Activated effector memory CD4-positive, alpha-beta T cell treated with Interleukin-2 at 50 U/mL for 16 hours (primary cell): ENCODE measurements at places on chromosomes 3 and 15.

- no peak for DNase-seq
These were observed 52.3 kb downstream of the TRAK1 start for GRCh38 chr3:42143440-42143839.

- no peak for DNase-seq
These were observed 9.6 kb upstream of the NTRK3 start for GRCh38 chr15:88266170-88266569.

- DNase-seq = no peak
These were observed 10.7 kb upstream of the ADAMTSL3 start for GRCh38 chr15:83643201-83643600.

DNA sequence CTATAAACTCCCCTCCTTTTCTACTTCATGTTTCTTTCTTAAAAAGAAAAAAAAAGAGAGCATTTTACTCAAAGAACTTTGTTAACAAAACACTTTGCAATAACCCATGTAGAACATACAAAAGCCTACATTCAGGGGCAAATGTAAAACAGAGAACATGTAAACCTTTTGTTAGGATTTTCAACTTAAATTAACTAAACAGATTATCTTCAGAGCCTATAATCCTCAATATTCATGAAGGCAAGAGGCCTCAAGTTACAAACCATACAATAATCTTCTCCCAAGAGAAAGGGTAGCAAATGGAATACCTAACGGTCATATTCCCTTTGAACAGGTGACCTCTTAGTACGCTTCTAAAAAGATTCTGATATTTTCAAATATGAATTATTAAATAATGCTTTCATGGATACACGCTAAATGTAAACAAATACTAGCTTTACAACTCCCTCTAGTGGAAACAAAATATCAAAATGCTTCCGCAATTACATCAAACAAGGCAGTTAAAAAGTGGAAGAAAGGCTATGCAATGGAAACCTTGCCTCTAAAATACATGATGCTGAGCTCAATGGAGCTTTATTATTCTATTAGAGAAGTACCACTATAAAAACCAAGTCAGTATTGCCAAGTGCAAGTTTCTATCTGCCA, 9.9 kb downstream of the CEP152 start:
- no peak for DNase-seq

- no peak for DNase-seq
These were observed 235.7 kb downstream of the SATB1 start for GRCh38 chr3:18189282-18190050.

- DNase-seq = no peak
These were observed 256.2 kb upstream of the RARB start for GRCh38 chr3:25171897-25172296.

DNA sequence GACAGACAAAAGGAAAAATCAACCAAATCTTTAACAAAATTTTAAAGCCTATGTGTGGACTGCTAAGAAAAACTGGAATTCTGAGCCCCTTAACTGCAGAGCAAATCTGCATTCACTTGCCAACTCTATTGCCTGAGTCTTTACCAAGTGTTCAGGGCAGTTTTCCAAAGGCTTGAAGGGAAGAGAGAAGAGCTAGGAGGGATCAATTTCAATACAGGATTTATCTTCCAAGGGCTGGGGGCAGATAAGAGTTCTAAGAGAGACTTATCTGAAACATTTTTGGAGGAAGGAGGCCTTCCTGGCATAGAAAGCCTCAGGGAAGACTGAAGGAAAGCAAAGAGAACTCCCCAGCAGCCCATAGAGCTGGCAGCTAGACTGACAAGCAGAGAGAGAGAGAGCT, 31.4 kb upstream of the LSAMP start:
- no peak for DNase-seq

- DNase-seq = no peak
These were observed 8.3 kb upstream of the SEMA7A start for GRCh38 chr15:74442063-74442462.

GRCh38 chr3:156132313-156132712, 11.9 kb downstream of the KCNAB1 start:
- DNase-seq = no peak

DNA sequence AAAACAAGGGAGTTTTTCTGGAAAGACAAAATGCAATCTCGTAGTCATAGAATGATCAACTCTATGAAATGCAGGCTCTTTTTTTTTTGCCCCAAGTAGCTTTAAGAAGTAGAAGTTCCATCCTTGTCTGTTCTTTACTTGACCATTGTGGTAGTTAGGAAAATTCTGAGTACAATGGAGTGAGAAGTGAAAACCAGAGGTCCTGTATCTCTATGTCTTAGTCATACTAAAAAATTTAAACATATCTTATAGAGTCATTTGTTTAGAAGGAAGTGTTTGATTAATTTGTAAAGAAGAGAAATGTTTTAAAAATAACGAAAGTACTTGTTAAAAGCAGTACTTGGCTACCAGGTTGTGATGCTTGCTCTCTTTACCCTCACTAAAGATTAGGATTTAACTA, 52.4 kb downstream of the PRKCI start:
- DNase-seq = no peak

GRCh38 chr3:194936659-194937058, 251.0 kb downstream of the FAM43A start:
- DNase-seq = no peak

DNA sequence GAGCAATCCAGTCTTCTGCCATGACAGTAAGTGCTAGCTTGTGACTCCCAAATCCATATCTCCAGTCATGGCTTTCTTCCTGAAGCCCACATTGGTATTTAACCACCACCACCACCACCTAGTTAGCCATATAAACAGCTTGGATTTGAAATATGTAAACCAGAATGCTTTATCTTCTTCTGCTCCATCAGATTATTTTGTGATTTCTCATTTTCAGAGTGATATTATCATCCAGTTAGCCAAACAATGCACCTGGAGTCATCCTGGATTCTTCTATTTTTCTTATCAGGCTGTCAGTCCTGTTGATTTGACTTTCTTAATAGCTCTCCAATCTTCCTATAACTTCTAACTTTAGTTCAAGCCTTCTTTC, 124.3 kb upstream of the PTX3 start:
- DNase-seq = no peak

- no peak for DNase-seq
These were observed 808 bp downstream of the RBM6 start for GRCh38 chr3:49940667-49941249.

GRCh38 chr3:195770081-195770840, 41.5 kb downstream of the MUC4 start:
- no peak for DNase-seq

- no peak for DNase-seq
These were observed 962.3 kb downstream of the EPHA3 start for GRCh38 chr3:90069748-90070147.

- DNase-seq = no peak
These were observed 47.4 kb upstream of the PCSK6 start for GRCh38 chr15:101536875-101537405.

DNA sequence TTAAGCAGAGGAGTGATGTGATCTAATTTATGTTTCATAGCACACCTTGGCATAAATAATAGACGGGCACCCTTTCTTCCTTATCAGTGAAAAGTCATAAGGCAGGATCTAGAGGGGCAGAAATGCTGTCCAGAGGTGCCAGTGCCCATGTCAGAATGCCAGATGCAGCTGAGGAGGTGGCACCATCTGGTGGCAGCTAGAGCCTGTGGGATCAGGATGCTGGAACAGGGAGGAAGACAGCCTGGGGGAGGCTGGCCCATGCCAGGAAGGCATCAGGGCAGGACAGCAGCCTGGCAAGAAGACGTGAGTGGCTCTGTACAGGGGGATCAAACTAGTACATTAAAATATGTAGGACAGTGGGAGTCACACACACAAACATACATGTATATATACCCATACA, 16.5 kb downstream of the MYH15 start:
- no peak for DNase-seq

DNA sequence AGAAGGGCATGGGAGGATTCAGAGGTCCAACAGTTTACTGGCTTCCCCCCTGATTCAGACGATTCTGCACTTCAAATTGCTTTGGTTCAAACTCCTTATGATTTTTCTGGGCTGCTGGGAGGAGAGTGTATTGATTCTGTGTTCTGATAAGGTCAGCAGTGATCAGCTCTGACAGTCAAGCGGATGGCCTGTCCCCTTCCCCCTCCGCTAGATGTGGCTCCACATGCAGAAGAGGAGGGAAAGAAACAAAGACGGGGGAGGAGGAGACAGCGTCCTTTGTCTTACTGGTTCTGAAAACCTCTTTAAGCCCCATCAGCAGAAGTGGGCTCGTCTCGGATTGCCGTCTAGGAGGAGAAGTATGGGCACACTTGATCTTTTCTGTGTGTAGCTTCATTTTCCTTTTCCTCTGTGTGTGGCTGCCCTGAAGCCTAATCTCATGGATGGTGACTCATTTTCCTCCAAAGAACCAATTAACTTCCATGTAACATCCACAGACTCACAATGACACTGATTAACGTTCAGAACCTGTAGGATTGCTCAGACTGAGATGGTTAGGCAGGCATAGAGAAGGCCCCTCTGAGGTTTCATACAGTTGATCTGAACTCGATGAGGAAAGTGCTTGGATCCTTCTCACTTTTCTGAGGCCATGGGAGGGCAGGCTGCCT, 162.4 kb upstream of the PPP2R3A start:
- DNase-seq = no peak

DNA sequence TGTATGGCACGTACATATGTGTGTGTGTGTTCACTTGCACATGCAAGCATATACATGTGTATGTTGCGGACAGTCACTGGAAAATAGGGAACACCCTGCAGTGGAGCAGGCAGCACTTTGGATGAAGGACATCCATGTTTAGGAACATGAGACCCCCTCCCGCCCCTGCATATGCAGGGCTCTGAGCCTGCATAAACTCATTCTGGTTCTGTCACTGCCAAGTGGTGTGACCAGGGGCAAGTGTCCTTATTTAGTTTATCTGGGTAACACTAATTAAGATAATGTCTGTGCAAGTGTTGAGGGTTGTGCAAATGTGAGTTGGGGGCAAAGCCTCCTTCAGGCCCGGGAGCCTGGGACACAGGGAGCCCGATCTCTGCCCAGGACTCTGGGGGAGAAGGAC, 105.7 kb downstream of the CORO2B start:
- no peak for DNase-seq

GRCh38 chr15:76184650-76185035, 124.9 kb downstream of the TMEM266 start:
- DNase-seq = no peak

DNA sequence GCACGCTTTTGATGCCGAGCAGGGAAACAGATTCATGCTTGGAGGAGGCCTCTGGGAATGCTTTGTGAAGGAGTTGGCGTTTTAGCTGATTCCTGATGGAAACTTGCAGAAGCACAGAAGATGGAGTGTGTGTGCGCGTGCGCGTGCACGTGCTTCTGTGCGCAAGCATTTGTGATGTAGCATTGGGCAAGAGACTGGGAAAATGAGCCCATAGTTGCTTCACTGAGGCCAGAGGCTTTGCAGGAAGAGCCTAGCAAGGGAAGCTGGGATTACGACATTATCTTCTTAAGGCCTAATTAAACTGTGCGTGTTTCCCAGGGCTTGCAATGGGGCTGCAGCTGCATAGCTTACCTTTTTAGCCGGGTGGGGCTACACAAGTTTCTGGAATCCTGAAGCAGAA, 18.1 kb upstream of the AGBL1 start:
- DNase-seq = no peak

- no peak for DNase-seq
These were observed 543.2 kb upstream of the SGO1 start for GRCh38 chr3:20729185-20729584.

GRCh38 chr3:55923207-55923606, 436.1 kb upstream of the WNT5A start:
- DNase-seq = no peak

DNA sequence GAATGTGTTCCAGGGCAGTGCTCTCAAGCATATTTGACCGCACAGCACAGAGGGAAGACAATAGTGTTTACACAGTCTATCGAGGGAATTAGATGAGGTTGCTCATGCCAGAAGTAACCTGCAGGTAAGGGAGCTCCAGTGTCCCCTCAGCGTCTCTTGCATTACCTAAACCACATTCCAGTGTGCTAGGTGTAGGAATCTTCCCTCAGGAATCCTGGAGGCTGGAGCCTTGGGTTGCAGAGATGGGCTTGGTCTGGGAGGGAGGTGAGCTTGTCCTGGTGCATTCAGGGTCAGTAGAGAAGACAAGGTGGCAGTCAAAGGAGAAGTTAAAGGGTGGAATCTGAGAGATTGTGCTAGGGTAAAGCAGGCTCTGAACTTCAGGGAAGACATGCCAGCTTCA, 56.3 kb downstream of the SOX14 start:
- DNase-seq = no peak

DNA sequence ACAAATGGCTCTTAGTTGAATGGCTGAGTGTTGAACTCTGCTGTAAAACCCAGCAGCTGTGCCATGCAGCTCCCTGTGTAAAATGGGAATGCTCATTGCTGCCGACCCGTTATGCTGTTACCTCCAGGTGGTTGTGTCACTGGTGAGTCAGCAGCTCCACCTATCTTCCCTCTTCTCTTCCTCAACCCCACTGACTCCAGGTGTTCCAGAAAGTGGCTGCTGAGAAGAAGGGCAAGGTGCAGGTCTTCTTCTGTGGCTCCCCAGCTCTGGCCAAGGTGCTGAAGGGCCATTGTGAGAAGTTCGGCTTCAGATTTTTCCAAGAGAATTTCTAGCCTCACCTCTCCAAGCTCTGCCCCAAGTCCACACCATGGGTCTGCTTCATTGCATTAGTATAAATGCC, 41.9 kb downstream of the NOX5 start:
- DNase-seq = no peak

DNA sequence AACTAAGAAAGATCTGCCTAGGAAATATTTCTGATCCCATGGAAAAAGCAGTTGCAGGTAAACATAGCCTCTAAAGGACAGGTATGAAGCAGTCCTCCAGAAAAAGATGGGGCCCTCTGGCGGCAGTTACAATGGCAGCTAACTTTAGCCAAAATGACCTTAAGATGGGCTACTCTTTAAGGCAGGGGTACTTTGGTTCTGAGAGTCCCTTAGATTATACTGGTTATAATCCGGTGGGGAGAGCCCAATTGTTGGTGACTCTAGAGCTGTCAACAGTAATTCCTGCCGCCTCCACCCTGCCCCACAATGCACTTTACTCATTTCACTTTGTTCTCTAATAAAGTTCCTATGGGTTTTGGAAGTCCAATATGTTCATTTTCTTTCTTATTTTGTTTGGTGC, 412.8 kb upstream of the WNT5A start:
- no peak for DNase-seq

DNA sequence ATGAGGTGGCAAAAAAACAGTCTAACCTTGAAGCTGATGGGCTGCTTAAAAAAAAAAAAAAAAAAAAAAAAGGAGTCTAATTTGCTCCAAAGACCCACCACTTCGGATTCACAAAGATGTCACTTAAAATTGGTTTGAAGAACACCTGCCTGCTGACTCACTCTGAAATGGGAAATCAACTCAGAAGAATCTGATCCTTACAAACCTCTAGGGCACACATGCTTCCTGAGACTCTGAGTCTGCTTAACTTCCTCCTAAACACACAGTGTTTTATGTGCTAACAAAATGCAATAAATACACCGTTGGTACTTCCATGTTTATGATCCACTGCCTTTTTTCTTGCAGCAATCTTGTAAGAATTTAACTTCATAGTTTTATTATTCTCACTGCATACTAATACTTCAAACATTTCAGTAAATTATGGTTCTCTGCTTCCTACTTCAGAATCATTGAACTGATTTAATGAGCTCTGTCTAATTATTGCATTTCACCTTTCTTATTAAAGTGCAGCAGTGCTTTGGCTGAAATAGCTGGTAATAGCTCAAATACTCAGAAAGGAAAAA, 73.0 kb upstream of the FRMD4B start:
- DNase-seq = no peak
